ENCODE measurements at places on chromosomes 7 and 10. TPM values are rescaled to one million over a fixed set of nuclear protein-coding genes. Genes with fewer than 3 reads are reported as not detected.

The CARD11 gene
- 1.6 TPM for total RNA-seq

The TRPV6 gene
- 0.55 TPM for total RNA-seq

The MRLN gene
- total RNA-seq: 23.1 TPM

The TRIM50 gene
- total RNA-seq: not detected

The LHFPL3 gene
- total RNA-seq: 13.6 TPM

The VSTM4 gene
- 30.1 TPM for total RNA-seq

The SUGCT gene
- total RNA-seq: 8.1 TPM

The CNPY1 gene
- total RNA-seq: not detected

The NODAL gene
- total RNA-seq: 1.3 TPM

The CCT6A gene
- 117 TPM for total RNA-seq

The NPY gene
- total RNA-seq: 3.7 TPM

The SCD gene
- total RNA-seq: 84.2 TPM

The IGF2BP3 gene
- 37.9 TPM for total RNA-seq

The ADGRA1 gene
- 5.4 TPM for total RNA-seq

The EPHA1 gene
- total RNA-seq: 2.1 TPM

The GPR15LG gene
- not detected for total RNA-seq

The PCDH15 gene
- 17.0 TPM for total RNA-seq

The ATOH7 gene
- total RNA-seq: 11.4 TPM

The RNF133 gene
- 2.6 TPM for total RNA-seq

The UCMA gene
- total RNA-seq: not detected

The MYPN gene
- 7.0 TPM for total RNA-seq

The ASZ1 gene
- total RNA-seq: not detected

The HTR5A gene
- total RNA-seq: 0.22 TPM

The DPYSL4 gene
- 55.0 TPM for total RNA-seq

The PIK3CG gene
- total RNA-seq: 3.4 TPM

The DLX6 gene
- total RNA-seq: not detected

The LRRTM3 gene
- total RNA-seq: 5.2 TPM

The SLC29A4 gene
- total RNA-seq: 24.8 TPM

The LRWD1 gene
- total RNA-seq: 26.1 TPM

The FBXL13 gene
- 10.0 TPM for total RNA-seq

The HOXA7 gene
- not detected for total RNA-seq

The SPDYE2 gene
- total RNA-seq: 0.27 TPM

The TMEM273 gene
- total RNA-seq: 11.9 TPM

The FAM149B1 gene
- total RNA-seq: 33.8 TPM

The CALML5 gene
- 3.3 TPM for total RNA-seq

The CPED1 gene
- total RNA-seq: 82.0 TPM

The CNNM1 gene
- 2.4 TPM for total RNA-seq

The SSC4D gene
- 1.5 TPM for total RNA-seq

The CDK6 gene
- 69.9 TPM for total RNA-seq

The RGR gene
- 38.2 TPM for total RNA-seq
